NCI-H2171 treated with DMSO at 0.1 percent for 48 hours (cell line): ENCODE measurements at places on chromosomes 16 and 17.
A peak's percentile ranks its signal among the peaks of the same experiment; 100 is the strongest.

- no peak for DNase-seq
Observed at GRCh38 chr17:80826955-80827645, 164.5 kb upstream of the CHMP6 start.

GRCh38 chr17:37825851-37826250 lies 81.0 kb upstream of the HNF1B start:
- no peak for DNase-seq

- DNase-seq: no peak
Observed at GRCh38 chr17:55432358-55433028, 10.9 kb upstream of the MMD start.

GRCh38 chr16:84690088-84690819 lies 9.5 kb upstream of the USP10 start:
- no peak for DNase-seq

DNA sequence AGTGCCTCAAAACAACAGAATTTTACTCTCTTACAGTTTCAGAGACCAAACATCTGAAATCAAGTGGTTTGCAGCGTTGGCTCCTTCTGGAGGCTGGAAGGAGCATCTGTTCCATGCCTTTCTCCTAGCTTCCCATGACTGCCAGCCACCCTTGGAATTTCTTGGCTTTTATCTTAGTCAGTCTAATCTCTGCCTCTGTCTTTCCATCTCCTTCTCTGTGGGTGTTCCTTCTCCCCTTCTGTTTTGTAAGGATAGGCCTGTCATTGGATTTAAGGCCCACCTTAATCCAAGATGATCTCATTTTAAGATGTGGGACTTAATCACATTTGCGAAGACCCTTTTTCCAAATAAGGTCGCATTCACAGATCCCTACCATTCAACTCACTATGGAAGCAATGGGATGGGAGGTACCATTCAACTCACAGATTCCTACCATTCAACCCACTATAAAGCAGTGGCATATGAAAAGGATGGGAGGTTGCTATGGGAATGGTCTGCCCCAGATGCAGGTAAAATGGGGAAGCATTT lies 321.8 kb downstream of the WWOX start:
- no peak for DNase-seq

- no peak for DNase-seq
Observed at GRCh38 chr17:33140413-33141099, 148.9 kb downstream of the SPACA3 start.

GRCh38 chr17:35841101-35841500 lies 27.6 kb downstream of the HEATR9 start:
- no peak for DNase-seq

DNA sequence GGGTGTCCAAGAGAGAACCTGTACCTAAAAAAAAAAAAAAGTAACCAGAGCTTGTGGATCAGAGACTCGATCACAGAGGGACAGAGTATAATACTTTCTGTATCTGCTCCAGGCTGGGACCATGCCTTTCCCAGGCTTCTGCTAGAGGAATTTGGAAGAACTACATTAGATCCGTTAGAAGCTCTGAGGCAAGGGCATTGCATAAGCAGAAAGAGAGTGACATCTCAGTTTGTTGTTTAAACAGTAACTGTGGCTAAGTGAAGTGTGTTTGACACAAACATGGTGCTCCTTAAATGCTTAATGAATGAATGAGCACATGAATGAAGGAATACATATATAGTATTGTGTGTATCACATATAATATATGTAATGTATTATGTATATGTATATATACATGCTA lies 131.2 kb downstream of the HS3ST3B1 start:
- DNase-seq: no peak

GRCh38 chr16:78576941-78577340 lies 477.5 kb downstream of the WWOX start:
- no peak for DNase-seq

DNA sequence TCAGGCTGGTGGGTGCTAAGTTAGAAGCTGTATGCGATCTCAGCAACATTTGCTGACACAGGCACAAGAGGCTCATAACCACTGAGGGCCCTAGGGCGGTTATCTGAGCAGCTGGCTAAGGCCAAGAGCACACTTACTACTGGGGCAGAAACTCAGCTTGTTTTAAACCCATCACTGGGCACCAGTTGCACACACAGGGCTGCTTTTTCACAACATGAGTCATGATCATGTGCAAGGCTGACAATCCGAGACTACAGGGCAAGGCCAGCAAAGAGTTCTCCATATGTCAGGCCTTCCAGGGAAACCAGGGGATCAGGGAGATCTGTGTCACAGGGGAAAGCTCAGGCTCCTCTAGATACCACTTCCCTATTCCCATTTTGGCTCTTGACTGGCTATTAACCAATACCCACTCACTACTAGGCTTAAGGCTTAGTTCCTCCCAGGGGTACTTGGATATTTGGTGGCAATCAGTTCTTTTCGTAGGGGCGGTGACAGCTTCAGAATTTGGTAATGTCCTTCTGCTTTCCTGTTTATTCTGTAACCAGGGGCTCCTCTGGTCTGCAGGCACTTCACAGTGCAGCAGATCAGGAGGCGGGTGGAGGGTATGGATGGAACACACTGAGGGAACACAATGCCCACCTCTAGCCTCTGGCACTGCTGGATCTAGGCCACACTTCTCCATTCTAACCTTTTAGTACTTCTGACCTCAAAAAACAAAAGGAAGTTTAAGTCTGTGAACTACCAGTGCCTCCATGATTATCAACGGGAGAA lies 44.9 kb upstream of the ERN1 start:
- DNase-seq: no peak

- DNase-seq: no peak
Observed at GRCh38 chr16:4828567-4829321, 18.3 kb downstream of the GLYR1 start.

DNA sequence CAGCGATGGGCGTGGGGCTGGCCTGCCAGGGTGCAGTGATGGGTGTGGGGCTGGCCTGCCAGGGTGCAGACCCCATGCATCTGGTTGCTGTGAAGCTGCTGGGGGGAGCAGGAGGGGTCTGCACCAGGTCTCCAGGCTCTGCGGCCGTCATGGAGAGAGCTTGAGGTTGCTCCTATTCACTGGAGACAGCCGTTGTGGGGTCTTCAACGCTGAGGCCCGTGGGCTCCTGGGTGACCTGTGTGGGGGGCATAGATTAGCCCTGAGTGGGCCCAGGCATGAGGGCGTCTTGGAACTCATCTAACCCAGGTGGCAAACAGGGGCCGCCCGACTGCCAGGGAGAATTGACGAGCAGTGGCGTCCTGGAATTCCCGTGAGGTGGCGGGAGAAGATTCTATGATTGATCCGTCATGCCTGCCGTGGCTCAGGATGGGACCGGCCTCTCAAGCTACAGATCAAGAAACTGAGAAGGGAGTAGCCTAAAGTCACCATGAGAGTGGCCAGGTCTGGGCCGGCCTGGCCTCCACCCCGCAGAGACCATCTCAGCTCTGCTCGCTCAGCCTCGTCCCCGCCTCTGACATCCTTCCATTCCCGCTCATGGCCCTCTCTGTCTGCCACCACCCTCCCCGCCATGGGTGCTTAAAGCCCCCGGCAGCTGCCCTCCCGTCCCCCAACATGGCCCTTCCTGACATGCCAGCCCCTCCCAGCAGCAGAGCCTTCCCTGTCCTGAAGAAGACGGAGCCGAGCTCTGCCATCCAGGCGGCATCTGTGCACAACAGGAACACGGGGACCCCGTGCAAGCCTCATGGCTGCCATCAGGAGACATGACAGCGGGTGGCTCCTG lies 50.7 kb upstream of the ACSF3 start:
- DNase-seq: no peak

DNA sequence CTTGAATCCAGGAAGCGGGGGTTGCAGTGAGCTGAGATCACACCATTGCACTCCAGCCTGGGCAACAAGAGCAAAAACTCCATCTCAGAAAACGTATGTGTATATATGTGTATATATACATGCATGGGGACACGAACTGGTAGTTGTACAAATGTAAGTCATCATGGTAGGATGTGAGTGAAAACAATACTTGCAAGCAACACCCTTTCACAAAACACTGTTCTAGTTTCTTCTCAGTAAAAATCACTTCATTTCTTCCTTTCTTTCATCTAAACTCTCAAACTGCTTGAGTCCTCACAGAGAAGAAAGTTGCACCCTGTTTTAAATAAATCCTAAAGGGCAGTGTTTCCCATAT lies 51.8 kb downstream of the METTL16 start:
- DNase-seq: no peak

DNA sequence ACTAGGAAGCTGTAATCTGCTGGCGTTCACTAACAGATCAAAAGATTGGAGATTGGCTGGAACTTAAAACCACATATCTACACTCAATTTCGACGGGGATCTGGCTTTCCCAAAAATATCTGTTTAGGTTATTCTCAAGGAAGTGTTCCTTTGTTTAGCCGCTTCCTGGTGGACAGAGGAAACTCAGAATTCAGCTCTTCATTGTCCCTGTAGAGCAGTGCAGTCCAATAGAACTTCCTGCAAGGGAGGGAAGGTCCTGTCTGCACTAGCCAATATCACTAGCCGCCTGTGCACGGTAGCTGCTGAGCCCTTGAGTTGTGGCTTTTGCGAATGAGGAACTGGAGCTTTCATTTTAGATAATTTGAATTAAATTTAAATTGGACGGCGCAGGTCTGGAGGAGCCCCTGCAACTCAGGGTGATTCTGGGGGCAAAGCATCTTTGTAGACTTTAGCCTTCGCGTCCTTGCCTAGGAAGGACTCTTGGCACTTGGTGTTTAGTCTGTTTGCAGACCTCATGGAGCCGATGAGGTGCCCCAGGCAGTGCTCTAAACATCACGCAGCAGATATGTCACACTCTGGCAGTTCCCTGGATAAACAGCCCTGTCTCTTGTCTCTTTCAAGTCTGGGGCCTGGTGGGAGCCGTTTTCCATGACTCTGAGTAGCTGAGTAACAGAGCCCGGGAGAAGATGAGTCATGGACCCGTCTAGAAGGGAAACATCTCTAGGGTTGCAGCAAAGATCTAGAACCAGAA lies 122.2 kb downstream of the CCDC182 start:
- DNase-seq: no peak

DNA sequence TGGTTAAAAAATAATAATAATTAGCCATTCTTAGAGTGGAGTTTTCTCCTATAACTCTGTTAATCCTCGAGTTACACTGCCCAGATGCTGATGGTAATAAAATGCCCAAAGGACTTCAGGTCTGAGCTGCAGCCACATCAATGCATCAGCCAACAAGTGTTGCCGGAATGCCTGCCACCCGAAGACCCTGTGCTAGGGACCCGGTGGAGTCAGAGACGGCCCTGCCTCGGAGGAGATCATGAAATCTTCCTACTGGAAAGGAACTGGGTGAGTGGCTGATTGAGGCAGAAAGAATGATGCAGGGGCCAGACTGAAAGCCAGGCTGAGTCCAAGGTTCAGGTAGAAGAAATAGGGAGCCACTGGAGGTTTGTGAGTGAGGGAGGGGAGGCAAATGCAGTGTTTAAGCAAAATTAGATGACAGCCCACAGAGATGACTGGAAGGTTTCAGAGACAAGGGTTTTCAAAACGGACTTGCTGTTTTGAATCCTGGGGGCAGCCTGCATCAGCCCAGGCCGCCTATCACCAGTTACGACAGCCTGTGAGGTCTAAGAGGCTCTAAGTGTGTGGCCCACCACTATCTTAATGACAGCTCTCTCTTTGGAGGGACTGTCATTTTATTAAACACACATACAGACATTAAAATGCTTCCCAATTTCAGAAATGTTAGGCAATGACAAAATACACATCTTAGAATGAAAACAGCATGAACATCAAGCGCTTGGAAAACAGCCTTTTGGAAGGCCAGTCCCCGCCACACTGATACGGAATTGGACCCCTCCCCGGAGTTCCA lies 100.0 kb downstream of the ZNF423 start:
- DNase-seq: no peak

- DNase-seq: no peak
Observed at GRCh38 chr16:82264756-82265155, 94.7 kb upstream of the MPHOSPH6 start.

DNA sequence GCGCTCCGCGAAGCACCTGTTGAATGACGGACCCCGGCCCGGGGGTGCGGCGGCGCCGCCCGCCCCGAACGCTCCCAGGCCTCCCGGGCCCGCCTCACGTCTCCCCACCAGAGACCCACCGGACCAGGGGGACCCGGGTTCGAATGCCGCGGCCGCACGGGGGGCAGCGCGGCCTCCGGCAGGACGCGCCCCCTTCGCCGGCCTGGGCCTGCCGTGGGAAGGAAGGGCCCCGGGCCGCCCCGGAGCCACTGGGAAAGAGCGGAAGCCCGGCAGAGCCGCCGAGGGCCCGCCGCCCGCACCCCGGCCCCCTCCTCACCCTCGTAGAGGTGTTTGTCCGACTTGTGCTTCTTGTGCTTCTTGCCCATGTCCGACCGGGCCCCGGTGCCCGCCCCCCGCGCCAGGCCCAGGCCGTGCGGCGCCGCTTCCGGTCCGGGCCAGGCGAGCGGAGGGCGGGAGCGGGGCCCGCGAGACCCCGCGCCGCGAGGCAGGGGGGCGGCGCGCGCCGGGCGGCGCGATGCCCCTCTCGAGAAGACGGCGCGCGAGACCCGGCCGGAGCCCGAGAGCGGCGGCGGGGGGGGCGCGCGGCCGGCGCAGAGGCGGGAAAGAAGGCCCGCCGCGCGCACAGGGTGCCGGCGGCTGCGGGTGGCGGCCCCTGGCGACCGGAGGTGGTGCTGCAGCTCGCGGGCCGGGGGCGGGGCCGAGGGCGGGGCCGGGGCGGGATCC lies at the start of gene BRD7:
Gene BRD7, minus strand, starts transcription at position 579 of the 723 bp plus-strand sequence. Its CDS starts 214 bp downstream, at position 365.
- peak; percentile 61 for DNase-seq

GRCh38 chr16:1330260-1330914 lies 3.1 kb upstream of the BAIAP3 start:
- DNase-seq: no peak

DNA sequence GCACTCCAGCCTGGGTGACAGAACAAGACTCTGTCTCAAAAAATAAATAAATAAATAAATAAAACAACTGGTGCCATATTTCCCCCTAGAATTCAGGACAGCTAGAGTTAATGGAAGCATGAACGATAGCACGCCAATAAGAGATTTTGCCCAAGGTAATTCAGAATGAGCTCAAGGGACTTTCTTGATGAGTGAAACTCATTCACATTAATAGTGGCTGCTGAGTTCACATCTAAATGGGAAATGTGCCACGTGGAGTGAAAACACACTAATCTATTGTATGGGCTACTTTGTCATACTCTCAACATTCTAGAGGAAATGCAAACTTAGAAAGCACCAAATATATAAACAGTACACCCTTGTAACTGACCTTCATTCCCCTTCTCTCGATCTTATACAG lies 47.4 kb upstream of the PSMD7 start:
- DNase-seq: no peak

DNA sequence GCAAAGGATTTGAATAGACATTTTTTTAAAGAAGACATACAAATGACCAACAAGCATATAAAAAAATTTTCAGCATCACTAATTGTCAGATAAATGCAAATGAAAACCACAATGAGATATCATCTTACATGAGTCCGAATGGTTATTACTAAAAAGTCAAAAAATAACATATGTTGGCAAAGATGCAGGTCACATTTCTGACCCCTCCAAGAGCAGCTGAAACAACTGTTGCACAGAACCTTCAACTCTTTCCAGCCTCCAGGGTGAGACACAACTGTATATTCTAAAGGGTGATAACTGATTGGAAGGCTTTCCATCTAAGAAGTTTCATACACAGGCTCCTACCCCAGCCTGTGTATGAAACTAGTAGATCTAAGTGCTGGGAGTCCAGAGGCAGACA lies 51.9 kb downstream of the SLFN5 start:
- DNase-seq: no peak

GRCh38 chr17:980406-981291 lies 1.1 kb upstream of the NXN start:
- peak; percentile 88 for DNase-seq

- no peak for DNase-seq
Observed at GRCh38 chr16:2523801-2524231, 3.6 kb downstream of the AMDHD2 start.
